ENCODE measurements at places on chromosomes 3 and 15.

- DNase-seq = no peak
Observed at GRCh38 chr15:81043281-81043934, 42.7 kb downstream of the TLNRD1 start.

DNA sequence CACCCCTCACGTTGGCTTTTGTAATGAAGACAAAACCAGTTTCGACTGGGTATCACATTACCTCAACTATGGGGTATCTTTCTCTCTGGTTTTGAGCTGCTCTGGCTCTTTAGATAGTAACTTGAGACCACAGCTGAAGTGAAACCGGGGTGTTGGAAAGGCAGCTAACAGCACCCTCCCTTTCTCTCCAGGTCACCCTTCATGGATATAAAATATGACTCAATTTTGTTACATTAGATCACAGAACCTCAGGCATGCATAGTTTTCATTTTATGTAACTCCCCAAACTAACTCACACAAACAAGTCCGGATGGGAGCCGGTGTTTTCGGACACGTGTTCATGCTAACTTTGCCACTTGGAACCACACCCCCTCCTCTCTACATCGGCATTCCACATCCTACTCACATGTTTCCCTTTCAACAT, 90.7 kb downstream of the NR2F2 start:
- DNase-seq = no peak

DNA sequence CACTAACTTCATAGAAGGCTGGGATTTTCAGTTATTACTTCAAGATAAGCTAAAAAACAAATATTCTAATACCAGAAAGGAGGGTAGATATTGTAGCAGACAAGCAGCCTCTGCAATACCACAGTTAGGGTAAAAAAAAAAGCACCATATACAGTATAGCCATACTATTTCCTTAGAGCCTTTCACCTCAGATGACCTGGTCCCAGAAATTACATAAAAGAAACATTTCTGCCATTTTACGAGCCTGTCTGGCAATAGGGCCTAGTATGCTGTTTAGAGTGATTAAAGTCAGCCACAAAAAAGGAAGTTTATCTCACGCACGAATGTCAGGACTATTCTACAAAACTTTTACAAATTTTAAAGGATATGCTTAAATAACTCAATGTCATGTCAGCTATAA, 1016.6 kb downstream of the PLOD2 start:
- DNase-seq = no peak

DNA sequence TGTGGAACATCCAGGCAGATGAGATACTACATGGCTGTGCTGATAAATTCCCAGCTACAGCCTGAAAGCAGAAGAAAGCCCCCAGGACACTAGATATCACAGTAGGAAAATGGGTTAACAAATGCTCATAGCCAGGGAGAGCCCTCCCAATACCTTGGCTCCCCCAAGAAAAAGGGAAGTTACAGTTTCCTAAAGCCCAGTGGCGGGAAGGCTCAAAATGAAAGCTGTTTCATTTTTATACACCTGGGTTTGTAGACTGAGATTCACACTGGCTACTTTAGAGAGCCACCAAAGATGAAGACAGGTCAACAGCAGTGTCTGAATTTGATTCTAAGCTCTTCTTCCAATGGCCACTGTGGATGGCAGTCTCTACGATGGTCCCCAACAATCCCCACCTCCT, 55.0 kb upstream of the TOPAZ1 start:
- no peak for DNase-seq

DNA sequence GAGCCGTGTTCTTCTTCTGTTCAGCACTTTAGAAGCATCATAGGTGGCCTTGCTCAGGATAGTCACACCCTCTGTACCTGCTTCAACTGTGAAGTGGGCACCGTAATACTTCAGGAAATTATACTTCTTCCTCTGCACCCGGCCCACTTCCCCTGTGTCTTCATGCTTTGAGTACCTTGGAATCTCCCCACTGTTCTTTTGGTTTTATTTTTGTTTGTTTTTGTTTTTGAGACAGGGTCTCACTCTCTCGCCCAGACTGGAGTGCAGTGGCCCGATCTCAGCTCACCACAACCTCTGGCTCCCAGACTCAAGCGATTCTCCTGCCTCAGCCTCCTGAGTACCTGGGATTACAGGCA, 1.7 kb downstream of the P2RY14 start:
- DNase-seq = no peak

DNA sequence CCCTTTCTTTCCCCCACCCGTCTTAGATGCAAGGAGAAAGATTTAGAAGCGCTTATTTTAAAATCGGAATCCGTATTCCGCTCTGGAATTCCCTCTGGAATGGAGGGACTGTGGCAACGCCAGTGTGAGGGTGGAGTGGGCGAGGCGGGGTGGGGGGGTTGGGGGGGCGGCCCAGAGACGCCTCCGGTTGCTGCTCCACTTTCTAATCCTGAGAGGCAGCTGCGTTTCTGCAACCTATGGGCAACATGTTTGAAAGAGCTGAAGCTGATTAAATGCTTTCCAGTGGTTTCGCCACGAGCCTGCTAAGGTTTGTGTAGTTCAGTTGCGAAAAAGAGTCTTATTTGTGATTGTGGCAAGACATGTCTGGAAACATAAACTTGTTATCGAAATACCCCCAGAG, at the start of gene CCK:
CCK (minus strand) TSS at position 101 of the 400 bp plus-strand sequence. CDS start 2,555 bp downstream, outside the sequence.
- DNase-seq = no peak

DNA sequence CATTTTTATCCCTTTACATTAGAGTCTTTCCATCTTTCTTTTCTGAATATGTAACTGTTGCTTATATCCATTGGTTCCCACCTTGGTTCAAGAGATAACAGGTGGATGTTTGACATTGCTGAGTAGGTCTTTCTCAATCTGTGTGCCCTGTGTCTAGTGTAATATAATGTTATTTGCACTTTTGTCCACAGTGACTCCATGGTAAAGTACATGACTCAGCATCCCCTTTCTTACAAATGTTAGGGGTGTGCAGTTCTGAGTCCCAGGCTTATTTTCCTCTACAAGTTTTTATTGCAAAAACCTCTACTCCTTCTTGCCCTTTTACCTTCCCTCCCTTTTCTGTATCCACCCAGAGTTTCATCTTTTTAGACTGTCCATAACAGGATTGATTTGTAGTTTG, 116.5 kb downstream of the RSRC1 start:
- no peak for DNase-seq

DNA sequence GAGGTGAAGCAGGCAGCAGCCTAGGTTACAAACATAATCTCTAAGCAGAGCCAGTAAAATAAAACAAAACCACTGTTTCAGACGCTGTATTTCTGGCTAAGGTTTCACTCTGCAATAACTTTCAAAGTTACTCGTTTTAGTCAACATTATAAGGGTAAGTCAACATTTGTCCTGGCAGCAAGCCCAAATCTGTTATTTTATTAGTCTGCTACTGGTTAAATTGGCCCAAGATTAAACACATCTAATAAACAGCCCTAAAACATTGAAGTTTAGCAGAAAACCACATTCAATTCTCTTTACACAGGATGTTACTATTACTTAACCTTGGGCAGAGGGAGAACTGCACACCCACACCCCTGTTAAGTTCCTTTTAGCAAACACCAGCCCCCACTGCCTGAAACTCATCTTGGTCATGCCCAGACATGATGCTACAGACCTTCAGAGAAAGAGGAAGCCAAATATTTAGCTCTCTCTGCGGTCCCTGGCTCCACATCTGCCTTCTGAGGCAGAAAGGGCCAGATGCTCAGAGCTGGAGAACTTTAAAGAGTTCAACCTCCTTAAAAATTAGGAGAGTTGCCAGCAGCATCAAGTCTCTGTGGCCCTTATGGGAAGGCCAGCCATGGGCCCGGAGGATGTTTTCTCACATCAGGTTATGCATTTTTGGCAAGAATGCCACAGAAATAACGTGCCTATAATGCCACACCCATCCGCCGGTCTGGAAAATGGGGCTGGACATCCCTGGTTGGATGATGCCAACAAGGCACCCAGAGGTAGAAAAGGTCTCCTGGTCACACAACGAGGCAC, 17.9 kb downstream of the ARHGEF3 start:
- DNase-seq = no peak

DNA sequence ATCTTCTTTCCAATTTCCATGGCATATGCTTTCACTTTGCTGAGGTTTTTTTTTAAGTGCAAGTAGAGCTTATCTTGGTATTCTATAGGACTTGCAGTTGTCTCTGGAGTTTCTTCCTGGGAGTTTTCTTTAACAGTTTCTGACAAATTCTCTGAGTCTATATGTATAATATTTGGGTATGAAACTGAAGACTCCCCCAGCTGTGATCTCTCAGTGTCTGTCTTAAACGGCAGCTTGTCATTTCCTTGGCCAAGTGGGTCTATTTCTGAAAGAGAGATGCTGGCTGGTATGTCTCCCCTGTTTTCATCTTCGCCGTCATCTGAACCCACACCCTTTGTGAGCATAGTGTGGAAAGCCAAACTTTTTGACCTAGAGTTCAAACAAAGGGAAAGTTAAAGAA, 73.3 kb upstream of the PTX3 start:
- no peak for DNase-seq

GRCh38 chr3:14248849-14249523, 70.4 kb downstream of the LSM3 start:
- DNase-seq = peak; percentile 88

DNA sequence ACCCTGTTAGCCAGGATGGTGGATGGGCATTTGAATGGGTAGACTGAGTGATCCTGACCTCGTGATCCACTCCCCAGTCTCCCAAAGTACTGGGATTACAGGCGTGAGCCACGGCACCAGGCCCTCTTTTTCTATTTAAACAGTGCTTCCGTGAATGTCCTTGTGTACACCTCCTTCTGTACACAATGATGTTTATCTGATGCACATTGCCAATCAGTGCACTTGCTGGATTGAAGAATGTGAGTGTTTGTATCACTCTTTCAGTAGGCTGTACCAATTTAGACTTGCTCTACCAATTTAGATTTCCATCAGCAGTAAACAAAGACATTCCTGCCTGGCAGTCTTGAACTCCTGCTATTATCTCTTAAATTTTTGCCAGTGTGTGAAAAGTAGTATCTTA, 8.9 kb upstream of the ZNF619 start:
- no peak for DNase-seq

GRCh38 chr3:127851899-127852298, 29.6 kb upstream of the MGLL start:
- DNase-seq = no peak

GRCh38 chr3:152842413-152842812, 7.5 kb downstream of the P2RY1 start:
- DNase-seq = no peak

- no peak for DNase-seq
Observed at GRCh38 chr3:176513604-176514003, 683.7 kb downstream of the TBL1XR1 start.

DNA sequence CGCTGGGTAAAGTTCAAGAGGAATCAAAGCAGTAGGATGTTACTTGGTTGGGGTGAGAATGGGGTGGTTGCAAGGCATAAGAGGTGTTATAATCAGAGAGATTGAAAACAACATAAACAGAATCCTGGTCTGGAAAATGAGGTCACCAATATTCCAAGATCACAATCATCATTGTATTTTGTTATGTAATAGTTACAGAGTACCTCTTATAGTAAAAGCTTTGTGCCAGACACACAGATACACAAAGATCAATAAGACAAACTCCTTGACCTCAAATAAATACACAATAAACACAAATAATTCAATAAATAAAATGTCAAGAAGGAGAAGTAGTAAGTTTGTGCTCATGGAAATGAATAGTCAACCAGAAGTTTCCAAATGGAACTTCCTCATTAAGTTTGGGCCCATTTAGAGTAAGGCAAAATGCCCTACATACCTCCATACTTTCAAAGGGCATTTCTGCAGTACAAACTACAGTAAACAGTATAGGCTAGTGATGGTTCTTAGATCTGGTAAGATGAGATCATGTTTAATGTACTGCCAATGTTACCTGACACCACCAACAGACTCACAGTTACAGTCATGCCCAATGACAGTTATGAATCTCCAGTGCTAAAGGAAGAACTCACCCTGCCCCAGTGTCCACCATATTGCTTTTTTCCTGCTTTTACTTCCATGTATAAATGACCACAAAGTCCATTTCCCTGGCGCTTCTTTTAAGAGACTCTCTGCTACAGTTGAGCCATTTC, 93.4 kb downstream of the KCNMB2 start:
- no peak for DNase-seq

- no peak for DNase-seq
Observed at GRCh38 chr3:78791753-78792152, 976.0 kb downstream of the ROBO1 start.

DNA sequence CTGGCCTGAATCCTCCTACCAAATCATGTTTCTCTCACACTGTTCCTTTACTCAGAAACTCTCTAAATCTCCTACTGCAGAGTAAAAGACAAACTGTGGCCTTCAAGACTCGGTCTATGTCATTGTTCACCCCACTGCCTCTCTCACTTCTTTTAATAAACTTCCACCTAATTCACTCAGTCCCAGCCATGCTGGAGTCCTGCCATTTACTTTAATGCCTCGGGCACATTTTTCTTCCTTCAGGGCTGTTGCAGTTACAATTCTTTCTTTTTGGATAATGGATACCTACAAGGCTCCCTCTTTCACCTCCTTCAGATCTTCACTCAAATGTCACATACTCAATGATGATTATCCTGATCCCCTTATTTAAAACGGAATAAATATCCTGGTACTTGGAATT, 955.6 kb downstream of the ROBO1 start:
- no peak for DNase-seq

DNA sequence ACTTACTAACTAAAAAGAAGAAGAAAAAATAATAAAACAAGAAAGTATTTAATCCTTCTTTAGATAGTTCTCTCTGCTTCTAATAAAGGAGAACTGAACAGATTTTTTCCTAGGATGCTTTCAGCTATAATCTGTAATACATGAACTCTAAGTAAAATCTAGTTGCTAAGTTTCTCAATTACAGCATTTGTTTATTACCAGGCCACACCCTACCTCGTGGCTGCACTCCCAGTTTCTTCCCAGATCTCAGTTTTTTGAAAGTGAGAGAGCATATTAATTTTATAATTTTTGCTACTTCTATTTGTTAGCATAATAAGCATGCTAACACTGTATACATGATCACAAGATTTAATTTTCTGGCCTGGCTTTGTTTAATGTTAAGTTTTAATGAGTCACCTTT, 258.3 kb downstream of the IL5RA start:
- DNase-seq = no peak

GRCh38 chr3:89344076-89344475, 236.7 kb downstream of the EPHA3 start:
- DNase-seq = no peak

DNA sequence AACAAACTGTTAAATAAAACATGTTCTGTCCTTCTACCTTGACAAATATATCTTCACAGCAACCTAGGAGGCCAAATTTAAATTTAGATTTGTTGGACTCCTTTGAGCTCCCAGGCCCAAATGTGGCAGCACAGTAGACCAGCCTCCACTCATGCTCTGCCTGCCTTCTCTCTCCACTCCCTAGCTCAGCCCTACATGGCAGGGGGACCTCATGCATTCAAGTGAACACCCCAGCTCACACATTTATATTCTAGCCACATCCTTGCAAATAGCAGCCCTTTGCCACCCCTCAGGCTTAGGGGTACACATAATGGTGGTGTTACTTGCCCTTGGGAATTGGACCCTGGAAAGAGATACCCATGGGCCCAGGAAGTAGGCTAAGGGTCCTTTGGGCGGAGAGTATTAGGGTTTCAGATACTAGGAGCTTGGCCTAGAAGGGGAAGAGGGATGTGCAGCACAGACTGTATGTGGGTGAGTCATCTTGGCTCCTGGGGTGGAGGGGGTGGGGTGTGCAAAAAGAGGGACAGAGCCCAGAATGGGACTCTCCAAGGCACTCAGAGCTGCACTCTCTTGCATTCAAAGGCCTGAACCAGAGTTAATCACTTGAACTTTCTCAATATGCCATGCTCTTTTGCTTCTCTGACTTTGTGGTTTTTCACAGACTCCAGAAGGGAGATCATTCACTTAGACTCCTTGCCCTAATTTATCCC, 268.4 kb upstream of the ROPN1 start:
- DNase-seq = no peak

- DNase-seq = no peak
Observed at GRCh38 chr3:100978011-100978659, 15.1 kb downstream of the ABI3BP start.
